NCI-H69 (cell line): ENCODE measurements at places on chromosomes 5 and 9.

- no peak for DNase-seq
Observed at GRCh38 chr9:70398145-70398556, 16.3 kb downstream of the KLF9 start.

DNA sequence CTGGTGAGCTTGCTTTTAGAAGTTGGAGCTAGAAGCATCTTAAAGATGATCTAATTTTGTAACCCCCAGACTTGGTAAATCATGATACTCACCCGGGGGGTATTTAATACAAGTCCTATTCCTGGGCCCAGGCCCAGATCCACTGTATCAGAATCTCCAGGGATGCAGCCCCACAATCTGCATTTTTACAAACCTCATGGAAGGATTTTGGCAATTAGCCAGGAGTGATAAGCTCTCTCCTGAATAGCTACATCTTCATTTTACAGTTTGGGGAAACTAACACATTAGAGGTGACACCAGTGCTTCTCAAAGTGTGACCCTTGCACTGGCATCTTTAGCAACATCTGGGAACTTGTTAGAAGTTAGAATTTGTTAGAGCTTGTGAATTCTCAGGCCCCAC lies 31.2 kb upstream of the OTP start:
- DNase-seq: peak; percentile 50

DNA sequence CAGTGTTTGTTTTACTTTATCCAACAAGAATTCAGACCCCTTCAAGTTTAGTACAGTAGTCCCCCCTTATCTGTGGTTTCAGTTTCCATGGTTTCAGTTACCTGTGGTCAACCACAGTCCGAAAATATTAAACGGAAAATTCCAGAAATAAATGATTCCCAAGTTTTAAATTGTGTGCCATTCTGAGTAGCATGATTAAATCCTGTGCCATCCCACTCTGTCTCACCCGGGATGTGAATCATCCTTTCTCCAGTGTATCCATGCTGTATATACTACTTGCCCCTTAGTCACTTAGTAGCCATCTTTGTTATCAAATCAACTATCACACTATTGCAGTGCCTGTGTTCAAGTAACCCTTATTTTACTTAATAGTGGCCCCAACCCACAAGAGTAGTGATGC lies 153.8 kb upstream of the RASA1 start:
- DNase-seq: no peak

DNA sequence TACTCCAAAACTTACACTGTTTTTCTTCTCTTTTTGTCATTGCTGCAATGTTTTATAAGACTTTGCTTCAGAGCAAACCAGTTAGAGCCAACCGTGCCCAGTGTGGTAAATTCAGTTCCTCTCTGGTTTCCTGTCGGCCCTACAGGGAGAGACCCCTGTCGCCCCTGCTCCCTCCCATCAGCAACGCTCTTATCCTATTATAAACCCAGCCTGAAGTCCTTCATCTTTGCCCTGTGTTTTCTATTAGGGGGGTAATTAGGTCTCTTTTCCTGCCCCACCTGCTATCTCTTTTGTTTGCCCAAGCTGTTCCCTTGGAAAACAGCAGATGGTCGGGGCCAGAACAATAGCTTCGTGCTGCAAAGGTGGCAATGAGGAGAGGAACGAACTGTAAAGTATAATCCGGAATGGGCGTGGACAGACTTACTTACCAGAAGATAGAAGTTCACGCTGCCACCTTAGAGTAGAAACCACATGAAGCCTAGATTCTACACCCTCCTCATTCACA lies 21.4 kb upstream of the OTULINL start:
- peak; percentile 100 for DNase-seq

DNA sequence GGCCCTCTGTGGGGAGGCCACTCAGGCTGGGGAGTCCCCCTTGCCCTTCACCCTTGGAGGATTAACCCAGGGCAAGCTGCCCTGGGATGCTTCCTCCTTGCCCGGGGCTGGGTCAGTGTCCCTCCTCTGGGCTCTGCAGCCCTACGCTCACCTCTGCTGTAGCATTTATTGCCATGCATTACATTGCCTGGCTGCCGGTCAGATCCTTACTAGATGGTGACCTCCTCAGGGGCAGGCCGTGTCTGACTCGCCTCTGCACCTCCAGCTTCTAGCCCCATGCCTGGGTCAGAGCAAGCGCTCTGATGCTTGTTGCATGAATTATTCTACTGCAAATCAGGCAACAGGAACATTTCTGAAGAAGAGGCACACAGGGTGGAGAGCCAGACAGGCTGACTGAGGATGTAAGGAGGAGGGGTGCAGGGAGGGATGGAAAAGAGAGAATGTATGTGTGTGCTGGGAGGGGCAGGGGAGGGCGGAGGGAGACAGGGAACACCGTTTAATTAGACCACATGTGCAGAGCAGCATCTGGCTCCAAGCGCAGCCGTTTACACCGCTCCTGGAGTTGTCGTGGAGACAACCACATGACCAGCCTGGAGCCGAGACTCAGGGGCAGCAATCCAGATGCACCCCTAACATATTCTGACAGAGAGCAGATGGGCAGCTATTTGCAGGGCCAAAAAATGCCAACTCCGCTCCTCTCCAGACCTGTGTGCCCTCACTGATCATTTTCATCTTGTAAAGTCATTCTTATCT lies 117.0 kb downstream of the CRB2 start:
- DNase-seq: peak; percentile 98

DNA sequence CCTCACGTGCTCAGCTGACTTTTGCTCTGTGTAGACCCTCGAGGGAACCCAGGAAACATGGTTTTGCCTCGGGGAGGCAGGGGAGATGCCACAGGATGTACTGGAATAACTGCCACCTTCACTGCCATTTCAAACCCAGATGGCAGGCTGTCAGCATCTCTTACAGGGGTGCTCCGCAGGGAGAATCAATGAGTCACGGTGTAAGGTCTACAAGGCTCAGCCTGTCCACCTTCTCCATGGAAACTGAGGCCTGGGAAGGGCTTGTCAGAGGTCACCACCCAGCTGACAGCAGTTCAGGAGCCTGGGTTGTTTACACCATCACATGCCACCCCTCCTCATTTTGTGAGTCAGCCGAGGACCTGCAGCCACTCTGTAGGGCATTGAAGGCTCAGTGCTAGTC lies 30.8 kb downstream of the DAB2IP start:
- DNase-seq: no peak

GRCh38 chr5:180007582-180007981 lies 64.0 kb downstream of the RNF130 start:
- peak; percentile 99 for DNase-seq

DNA sequence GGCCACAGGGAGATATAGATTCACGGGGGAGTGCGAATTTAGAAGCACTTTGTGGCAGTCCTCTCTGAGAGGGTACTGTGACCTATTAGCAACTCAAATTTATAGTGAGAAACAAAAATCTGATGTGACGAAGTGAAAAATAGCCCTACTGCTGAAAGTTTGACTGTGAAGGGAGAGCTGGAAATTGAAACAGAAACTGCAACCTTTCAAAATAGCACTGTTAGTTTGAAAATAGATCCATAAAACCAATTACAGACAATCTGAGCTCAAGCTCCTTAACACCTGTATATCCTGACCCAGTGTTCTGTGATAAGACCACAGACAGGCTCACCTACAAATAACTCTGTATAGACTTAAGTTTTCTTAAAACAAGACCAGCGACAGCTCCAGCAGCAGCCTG lies 420.1 kb downstream of the IRX1 start:
- no peak for DNase-seq

DNA sequence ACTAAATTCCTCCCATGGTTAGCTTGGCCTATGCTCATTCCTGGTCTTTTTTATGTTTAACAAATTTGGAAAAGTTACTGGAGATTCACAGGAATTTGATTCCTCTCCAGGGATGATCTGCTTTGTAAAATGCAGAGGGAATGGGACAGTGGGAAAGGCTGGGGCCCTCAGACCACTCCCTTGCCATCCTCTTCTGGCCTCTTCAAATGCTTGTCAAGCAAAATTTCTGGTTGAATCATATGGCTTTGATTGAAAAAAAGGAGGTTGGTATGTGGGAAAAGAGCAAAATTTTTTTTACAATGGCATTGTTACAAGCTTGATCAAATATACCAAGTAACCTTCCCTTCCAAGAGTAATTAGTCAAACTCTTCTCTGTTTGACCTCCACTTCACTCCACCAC lies 225.1 kb downstream of the PIK3R1 start:
- DNase-seq: no peak

- DNase-seq: no peak
Observed at GRCh38 chr9:69122549-69123141, 51.4 kb upstream of the TJP2 start.

DNA sequence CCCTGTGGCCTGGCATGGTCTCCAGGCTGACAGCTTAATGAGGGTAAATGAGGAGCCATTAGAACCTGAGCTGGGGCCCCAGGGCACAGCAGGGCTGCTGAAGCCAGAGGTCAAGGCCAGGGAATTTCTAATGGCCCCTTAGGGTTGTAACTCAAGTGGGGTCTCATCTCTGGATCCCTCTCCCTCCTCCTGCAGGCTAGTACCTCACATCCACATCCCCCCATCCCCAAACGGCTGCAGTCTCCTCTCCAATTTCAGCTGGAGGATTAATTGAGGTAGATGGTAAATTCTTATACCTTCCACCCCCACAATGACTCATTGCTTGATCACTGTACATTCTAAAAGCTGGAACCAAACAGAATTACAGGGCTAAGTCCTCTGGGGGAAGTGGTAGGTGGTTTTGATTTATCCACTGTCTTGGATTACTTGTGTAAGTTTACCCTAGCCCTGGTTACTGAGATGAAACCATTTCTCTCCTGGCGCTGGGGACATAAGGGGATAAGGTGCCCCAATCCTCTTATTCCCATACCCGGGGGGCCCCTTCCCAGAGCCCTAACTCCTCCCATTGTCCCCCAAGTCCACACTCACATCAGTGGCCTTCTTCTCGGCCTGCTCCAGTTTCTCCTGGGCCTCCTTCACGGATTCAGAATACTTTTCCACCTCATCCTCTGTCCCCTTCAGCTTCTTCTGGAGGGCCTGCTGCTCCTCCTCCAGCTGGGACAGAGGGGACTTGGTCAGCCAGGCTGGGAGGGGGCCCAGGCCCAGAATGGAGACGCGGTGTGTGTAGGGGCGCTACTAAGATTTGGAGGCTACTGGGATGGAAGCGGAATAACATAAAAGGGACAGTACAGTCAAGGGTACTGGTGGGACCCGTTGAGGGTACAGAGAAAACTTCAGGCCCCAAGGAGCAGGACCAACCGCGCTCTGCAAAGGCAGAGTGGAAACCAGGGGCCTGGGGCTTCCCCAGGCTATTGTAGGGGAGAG lies 875 bp downstream of the TPM2 start:
- DNase-seq: peak; percentile 16

- no peak for DNase-seq
Observed at GRCh38 chr9:135799261-135799660, 97.3 kb downstream of the KCNT1 start.

DNA sequence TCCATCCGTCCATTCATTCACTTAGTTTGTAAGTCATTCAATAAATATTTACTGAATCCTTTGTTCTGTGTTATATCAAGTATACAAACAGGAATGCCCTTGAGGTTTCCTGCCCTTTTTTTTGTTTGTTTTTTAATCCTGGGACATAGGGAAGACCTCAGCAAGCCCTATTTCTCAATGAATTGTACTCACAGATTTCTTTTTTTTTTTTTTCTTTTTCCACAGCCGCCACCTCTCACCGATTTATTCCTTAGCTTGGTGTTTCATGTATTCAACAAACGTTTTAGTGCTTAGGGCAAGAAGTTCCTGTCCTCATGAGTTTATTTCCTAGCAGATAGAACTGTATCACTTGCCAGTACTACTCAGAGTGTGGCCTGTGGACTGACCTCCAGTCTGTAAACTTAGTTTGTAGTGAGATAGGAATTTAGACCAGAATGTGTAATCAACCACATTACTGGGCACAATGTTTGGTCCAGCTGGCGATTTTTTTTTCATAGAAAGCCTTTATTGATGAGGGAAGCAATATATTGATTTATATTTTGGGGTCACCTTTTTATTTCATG lies 35.4 kb upstream of the C5orf47 start:
- DNase-seq: no peak

GRCh38 chr5:132905938-132906337 lies 32.5 kb downstream of the LEAP2 start:
- DNase-seq: peak; percentile 33

GRCh38 chr9:90167914-90168313 lies 474.7 kb downstream of the DIRAS2 start:
- DNase-seq: no peak

DNA sequence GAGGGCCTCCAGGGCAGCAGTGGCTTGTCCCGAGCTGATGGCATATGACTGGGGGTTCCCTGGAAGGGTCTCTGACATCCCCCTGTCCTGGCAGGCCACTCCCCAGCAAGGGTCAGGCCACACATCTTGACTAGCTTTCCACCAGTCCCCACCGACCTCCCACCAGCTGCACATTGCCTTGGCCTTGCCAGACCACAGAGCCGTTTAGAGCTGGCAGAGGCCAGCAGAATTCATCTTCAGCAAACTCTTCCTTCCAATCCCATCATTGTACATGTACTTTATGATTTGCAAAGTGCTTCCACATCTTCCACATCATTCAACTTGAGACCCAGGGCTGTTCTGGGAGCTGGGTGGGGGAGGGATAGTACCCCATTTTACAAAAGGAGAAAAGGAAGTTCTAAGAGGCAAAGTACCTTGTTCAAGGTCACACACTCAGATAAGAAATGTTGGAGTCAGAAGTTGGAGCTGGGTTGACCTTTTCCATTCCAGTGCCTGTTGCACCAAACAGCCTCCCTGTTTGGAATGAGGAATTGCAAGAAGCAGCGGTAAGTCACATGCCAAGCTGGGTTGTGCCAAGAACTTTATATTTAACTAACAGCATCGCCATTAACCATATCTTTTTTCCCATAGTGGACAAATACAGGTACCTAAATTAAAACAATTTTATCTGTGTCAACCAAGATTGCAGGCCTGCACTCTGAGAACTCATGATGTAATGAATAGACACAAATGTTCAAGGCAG lies 25.8 kb upstream of the COL15A1 start:
- no peak for DNase-seq

DNA sequence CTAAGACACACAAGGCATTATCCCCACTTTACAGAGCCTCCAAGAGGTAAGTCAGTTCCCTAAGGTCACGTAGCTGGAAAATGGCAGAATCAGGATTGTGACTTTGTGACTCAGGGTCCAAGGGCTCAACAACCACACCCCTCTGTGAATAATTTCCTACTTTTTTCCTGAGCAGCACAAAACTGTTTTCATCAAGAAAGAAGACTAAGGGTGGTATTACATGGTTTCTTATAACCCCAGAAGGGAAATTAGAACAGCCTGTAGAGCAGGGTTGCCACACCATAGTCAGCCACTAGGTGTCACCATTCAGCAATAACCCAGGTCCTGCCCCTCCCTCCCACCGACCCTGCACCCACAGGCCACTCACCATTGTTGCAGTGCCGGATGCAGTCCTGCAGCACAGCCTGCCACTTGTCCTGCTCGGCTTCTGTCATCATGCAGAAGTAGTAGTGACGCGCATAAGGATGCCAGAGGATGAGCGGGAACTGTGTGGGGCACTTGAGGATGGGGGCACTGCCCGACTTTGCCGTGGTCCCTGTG lies 72.1 kb downstream of the LRSAM1 start:
- peak; percentile 36 for DNase-seq

GRCh38 chr9:91120200-91120599 lies 241.5 kb downstream of the AUH start:
- DNase-seq: no peak

GRCh38 chr5:60846298-60846697 lies 2.2 kb upstream of the ELOVL7 start:
- DNase-seq: no peak

GRCh38 chr5:132492386-132493125 lies 2.0 kb upstream of the IRF1 start:
- DNase-seq: no peak

GRCh38 chr9:81373294-81373693 lies 316.1 kb downstream of the TLE1 start:
- DNase-seq: no peak

- DNase-seq: peak; percentile 66
Observed at GRCh38 chr9:124000161-124000783, 11.3 kb upstream of the LHX2 start.
